NCI-H2081 (cell line): ENCODE measurements at places on chromosomes 11 and 22.

DNA sequence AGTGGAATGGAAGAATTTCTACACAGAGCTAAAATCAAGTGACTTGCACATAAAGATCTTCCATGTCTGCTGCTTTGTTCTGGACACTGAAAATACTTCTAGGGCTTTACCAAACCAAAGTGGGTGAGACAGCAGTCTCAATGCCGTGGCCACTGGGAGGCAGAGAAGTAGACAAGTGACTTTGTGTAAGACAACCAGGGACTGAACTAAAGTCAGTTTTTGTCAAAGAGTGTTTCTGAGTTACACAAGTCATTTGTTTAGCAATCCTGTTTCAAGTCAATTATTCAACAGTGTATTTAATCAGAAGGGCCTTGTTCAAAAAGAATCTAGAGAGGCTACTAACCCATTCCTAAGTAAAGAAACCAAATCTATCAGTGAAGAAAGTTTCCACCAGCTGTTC lies 46.6 kb downstream of the TCP11L1 start:
- DNase-seq, result no peak

- no peak for DNase-seq
Measured at GRCh38 chr11:125886997-125887372, 483 bp upstream of the HYLS1 start.

GRCh38 chr22:29339381-29340235 lies 24.1 kb upstream of the RASL10A start:
- DNase-seq, result no peak

GRCh38 chr11:2194877-2195755 lies 23.5 kb upstream of the TH start:
- DNase-seq, result peak; percentile 49

DNA sequence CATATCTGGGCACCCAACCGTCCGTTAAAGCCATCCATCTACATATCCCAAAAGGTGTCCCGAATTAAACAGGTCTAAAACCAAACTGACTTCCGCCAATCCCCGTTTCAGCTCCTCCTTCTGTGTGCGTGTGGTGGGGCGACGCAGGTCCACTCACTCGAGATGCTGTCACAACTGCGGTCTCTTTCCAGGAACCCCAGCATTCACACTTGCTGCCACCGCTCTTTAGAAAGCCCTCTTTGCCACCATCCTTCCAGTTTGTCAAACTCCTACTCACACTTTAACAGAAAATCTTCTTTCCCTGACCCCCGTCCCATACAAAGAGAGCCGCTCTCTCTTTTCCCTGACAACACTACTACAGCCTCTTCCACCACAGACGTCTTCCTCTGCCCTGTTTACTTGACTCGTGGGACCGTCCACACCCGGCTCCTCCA lies 467 bp downstream of the ESS2 start:
- no peak for DNase-seq

DNA sequence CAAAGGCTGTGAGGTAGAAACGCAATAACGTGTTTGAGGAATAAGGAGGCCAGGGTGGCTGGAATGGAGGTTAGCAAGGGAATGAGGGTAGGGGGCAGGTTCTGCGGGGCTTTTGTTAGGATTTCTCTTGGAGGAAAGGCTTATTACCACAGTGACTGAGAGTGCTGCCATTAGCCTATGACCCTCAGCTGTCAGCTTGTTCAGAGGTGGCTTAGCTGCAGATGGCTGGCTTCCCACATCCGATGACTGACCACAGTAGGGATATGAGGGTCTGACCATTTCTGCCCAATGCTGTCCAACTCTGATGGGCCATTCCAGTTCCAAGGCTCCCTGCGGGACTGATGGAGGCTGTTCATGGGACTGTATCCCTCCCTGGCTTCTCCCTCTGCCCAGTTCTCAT lies 181.8 kb downstream of the MIAT start:
- DNase-seq, result no peak

DNA sequence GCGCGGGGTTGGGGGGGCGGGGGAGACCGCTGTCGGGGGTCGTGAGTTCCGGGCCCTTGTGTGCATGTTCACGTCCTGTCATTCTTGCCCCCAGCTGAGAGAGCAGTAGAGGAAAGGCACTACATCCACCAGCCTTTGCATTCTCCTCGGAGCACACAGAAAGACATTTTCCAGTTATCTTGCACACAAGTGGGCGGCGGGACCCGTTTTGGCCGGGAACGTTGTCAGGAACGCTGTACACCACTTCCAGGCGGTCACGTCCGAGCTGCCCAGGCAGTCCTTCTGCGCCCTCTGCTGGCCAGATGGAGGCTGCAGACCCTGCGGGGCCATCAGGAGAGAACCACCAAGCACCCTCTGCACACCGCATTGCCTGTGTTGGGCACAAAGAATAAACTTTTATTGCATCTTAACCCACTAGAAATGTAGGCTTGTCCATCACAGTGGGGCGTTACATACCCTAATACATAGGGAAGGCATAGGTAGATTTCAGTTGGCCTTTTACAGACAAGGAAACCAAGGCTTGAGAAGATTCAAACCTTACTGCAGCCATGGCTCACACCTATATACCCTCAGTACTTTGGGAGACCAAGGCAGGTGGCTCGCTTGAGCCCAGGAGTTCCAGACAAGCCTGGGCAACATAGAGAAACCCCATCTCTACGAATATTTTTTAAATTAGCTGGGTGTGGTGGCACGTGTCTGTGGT lies 2.8 kb upstream of the CDKN1C start:
- DNase-seq, result peak; percentile 75

DNA sequence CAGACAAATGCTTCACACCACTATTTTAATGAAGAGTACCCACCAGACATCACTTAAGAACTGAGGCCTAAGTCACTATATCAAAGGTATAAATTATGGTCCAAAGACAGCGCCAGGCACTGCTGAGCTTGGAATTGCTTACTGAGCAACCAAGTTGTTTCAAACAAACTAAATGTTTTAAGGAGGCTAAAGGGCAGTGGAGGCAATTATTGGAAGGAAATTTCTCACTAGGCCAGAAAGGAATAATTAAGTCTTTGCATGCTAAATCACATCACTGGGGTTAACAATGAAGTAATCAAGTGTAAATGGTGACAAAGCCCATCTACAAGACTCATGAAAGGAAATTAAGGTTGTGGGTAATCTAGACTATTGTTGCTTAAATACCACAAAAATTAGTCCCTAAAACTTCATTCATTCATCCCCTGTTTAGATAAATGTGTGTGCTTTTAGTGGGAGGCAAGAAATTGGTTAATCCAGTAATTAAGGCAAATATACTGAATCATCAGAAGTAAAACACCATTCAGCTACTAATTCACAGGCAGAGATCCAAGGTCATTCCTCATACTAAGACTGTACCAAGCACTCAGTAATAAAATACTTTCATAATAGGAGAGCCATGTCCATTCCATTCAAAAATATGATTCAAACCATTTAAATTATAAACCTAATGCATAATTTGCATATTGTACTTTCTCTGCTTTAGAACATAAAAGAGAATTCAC lies 21.2 kb downstream of the LGR4 start:
- no peak for DNase-seq

DNA sequence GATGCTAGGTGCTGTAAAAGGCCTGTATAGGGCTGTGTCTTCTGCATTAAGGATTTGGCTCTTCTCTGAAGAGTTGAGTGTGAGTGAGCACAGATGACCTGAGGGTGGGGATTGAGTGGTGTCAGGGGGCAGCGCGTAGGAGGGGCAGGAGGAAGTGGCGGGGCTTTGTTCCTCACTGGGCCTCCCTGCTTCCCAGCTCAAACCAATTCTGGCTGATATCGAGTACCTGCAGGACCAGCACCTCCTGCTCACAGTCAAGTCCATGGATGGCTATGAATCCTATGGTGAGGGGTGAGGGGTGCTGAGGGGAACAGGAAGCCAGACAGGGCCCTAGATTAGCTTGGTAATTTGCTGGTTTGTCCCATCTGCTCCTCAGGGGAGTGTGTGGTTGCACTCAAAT lies 9.1 kb downstream of the PHOX2A start:
- no peak for DNase-seq

- peak; percentile 26 for DNase-seq
Measured at GRCh38 chr22:41833369-41834004, 582 bp downstream of the SREBF2 start.

GRCh38 chr11:76242004-76242779 lies 35.9 kb upstream of the WNT11 start:
- DNase-seq, result no peak

DNA sequence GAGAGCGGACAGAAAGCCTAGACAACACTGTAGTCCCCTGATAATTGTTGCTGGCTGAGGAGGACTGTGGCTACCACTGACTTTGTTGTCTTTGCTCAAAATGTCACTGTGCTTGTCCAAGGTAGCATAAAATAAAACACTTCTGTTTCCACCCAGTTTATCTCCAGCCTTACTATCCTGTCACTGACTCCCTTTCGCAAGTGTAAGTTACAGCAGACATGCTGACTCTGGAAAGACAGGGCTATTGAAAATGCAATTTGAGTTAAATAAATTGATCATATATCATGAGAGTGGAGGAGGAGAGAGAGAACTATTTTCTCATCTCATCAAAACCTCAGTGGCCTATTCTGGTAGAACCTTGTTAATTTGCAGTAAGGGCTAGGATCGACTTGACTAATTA lies 138.0 kb upstream of the KIRREL3 start:
- DNase-seq, result no peak

DNA sequence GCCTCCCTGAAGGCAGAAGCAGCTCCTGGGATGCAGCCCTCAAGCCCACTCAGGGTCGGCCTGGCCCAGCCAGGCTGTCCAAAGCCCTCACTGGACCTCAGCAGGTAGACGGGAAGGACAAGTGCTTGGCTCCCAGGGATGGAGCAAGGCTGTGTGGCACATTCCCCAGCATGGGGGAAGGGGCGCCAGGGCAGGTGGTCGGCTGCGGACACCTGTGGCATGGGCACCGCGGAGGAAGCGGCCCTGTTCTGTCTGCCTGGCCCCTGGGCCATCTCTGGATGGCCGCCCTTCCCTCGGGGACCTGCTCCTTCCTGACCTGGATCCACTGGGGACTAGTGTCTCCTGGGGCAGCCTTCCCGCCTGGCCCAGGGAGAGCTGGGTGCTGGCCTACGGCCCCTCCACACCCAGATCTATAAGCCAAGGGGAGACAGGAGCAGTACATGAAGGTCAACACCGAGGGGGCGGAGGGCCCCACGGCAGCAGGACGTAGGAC lies 26.0 kb downstream of the CHID1 start:
- DNase-seq, result no peak

GRCh38 chr11:69744435-69744834 lies 30.7 kb downstream of the FGF4 start:
- no peak for DNase-seq

GRCh38 chr11:114774599-114775361 lies 96.5 kb downstream of the NXPE2 start:
- DNase-seq, result peak; percentile 74

GRCh38 chr11:8317159-8317558 lies 53.5 kb upstream of the LMO1 start:
- DNase-seq, result no peak

DNA sequence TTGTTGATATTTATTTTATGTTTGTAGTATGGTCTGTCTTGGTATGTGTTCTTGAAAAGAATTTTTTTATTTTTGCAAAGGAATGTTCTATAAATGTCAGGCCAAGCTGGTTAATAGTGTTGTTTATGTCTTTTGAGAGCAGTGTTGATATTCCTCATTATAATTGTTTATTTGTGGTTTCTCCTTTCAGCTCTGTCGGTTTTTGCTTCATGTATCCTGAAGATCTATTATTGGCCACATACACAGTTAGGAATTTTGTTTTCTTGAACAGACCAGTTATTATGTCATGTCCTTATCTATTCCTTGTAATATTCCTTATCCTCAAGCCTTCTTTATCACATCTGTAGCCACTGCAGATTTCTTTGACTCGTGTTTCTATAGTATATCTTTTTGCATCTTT lies 56.5 kb downstream of the PDHX start:
- no peak for DNase-seq

DNA sequence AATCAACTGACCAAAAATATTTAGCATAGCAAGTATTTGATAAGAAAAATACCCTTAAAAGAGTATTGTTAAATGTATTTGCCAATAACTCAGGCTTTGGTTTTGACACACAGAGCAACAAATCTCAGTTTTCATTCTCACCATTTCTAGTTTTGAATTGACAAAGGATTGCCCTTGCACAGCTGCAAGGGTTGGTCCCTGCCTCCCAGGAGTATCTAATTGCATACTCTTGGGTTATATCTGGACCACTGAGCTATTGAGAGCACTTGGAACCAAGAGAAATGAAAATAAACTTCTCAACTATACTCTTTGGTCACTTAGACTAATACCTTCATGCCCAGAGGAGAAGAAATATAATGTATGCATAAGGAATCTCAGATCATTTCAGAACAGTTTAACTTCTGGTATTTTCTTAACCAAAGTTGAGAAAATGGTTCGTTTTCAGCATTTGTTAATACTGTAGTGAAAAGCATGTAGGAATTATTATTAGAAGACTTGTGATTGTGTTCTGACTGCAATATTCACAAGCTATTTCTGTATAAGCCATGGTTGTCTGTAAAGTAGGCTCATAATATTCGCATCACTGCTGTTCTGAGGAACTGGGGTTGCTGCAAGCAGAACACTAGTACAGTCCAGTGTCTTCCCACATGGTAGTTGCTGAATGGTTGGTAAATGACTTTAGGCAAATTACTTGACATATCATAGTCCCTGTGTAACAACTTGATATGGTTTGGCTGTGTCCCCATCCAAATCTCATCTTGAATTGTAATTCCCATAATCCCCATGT lies 7.9 kb downstream of the C2CD3 start:
- DNase-seq, result no peak

GRCh38 chr11:76795290-76795935 lies 12.3 kb downstream of the TSKU start:
- no peak for DNase-seq

- peak; percentile 30 for DNase-seq
Measured at GRCh38 chr11:66579017-66579606, 10.7 kb upstream of the CTSF start.

DNA sequence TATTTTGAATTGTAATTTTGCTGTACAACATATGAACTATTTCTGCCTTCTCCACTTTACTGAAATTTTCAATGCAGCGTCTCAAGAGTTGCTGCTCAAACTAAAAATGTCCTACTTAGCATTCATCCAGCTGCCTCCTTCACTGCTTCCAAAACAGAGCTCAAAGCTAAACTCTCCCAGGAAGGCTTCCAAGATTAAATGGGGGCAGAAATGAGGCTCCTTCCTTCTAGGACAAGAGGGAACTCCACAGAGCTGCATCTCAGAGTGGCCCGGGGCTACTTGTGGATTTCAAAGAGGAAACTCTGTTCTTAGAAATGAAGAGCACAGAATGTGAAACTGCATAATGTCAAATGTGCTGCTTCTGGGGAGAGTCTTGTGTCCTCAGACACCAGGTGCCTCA lies 295.9 kb upstream of the NCAM1 start:
- DNase-seq, result no peak

DNA sequence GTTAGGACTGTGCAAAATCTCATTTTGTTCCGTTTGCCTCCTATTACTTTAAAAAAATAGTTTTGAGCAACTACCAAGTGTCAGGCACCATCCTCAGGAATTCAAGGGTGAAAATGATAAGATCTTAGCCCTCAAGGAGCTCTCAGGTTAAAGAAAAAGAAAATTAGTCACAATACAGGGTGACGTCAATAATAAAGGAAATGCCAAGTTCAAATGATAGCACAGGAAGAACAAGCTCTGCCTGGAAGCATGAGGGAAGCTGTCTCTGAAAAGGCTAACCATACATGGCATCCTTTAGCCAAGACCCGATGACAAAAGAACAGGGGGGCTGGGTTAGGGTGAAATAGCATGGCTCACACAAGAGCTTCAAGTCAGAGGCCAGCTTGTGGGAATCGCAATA lies 11.1 kb upstream of the MPZL2 start:
- DNase-seq, result no peak
